Suppressor macrophage treated with lipopolysaccharide for 4 hours (primary cell): ENCODE measurements at places on chromosomes 5 and 9.

DNA sequence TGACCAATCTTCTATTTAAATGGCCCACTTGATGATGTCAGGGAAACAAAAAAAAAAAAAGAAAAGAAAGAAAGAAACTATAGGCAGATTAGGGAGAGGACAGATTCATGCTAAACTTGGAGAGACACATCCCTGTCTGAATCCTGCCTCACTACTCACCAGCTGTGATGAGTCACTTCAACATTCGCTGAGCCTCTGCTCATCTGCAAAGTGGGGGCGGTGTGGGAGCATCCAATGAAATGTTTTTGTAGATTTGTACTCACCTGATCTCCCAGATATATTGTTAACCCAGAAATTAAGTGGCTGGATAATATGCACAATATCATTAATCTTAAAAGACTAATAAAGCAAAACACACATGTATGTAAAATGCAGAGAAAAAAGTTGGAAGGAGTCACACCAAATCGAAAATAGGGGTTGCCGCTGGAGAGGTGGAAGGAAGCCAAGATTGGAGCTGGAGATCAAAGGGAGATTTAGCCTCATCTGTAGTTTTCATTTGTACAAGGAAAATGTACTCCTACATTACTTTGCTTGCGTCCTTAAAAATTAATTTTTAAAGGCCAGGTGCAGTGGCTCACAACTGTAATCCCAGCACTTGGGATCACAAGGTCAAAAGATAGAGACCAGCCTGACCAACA, 17.0 kb upstream of the ERGIC1 start:
- peak; percentile 86 for DNase-seq

DNA sequence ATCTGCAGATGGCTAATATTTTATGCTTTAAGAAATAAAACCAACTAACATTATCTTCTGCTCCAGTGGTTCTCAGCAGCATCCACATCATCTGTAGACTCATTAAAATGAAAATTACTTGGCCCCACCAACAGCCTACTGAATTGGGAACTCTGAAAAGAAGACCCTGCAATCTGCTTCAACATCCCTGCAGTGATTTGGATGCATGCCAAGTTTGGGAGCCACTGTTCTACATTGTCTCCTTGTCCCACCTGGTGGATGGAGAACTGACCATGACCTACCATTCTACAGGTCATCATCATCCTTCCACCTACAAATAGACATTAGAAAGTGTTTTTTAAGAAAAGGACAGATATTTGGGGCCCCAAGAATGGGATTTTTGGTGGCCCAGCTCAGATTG, 71.1 kb downstream of the ACER2 start:
- DNase-seq = no peak

GRCh38 chr5:137300411-137301240, 198.5 kb downstream of the SPOCK1 start:
- DNase-seq = no peak

DNA sequence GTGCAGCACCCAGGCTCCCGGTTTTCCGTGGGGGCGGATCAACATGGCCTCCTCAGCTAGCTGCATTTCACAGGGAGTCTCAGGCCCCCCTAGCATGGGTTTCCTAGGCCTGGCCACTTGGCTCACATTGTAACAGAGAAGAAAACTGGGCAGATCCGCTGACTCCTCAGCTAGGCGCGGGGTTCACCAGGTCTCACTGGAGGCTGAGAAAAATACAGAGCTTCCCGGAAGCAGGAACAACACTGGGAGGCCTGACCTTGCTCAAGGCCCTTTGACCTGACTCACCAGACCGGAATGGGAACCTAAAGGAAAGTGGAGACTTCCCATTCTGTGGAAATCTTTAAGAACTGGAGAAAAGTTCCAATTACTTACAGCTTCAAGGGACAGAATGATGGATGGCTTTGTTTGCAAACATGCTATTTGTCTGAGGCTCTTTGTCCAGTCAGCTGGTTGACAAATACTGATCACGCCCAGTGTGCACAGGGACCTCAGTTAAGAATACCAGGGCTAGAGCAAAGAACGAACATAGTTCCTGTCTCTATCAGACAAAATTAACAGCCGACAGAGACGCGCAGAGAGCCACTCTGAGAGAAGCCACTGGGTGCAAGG, 88.7 kb upstream of the LRRTM2 start:
- DNase-seq = no peak

- peak; percentile 92 for DNase-seq
Observed at GRCh38 chr5:43338862-43339261, 25.6 kb upstream of the HMGCS1 start.

DNA sequence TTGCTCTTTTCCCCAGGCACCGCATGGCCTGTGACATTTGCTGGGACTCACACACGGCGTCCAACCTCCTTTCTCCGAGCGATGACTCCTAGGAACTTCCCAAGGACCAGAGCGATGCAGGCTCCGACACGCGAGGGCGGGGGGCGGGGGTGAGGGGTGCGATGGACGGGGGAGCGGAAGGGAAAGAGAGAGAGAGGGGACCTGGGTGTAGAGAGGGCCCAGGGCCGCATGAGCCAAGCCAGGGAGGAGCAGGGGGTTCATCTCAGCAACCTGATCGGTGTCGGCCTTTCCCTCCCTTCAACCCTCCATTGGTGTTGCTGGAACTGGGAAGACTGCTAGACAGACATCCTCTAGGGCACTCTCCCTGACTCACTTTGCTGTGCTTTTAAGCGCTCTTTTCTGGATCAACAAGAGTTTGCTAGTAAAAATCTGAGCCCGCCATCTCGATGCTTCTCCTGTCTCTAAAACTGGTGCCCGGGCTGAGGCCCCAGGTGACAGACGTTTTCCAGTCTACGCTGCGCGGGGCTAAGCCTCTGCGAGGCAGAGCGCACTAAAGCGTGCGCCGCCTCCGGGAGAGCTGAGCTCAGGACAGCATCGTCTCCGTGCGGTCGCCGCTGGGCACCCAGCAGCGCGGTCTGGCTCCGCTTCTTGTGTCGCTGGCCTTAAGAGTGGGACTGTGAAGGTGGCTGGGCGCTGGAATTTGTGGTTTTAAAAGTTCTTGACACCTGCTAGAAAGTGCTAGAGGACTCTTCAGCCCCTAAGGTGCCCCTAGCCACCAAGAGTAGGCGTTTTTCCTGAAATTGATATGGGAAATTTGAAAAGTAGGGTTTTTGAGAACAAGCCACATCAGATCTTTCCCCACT, 1.0 kb upstream of the TSLP start:
- no peak for DNase-seq

GRCh38 chr9:13110766-13111417, 168.6 kb downstream of the MPDZ start:
- DNase-seq = no peak

DNA sequence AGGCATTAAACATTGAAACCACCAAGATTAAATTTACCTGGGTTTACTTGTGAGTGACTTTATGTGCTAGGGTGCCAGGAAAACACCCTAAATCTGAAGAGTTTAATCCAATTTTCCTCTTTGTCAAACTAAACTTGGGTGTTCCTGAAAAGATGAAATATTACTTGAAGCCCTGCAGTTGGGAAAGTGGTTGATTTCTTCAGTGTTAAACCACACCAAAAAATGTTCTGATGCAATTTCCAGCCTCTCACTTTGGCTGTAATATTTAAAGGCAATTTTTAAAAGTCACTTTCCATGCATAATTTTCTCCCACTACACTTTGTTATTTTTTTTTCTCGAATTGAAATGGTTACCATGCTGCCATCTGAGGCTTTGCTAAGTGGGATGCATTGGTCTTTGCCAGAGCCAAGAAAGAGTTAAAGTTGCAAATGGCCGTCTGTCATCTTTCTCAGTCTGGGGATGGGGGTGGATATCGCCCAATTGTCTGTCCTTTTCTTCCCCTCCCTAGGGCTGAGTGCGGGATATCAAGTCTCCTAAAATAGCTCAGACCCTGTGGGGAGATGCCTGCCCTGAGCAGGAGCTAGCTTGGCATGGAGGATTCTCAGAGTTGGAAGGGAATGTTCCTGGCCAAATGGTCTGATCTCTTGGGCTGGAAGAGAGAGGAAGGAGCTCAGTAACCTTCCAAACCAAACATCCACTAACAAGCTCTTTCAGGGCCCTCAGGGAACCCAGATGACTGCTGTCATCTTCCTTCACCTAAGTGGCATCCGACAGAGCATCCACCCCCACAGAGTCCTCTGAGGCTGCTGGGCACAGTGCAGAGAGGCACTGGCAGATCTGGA, 13.6 kb upstream of the SHB start:
- no peak for DNase-seq

- no peak for DNase-seq
Observed at GRCh38 chr9:106156465-106156864, 462.1 kb downstream of the TMEM38B start.

GRCh38 chr5:127950707-127951391, 132.7 kb upstream of the SLC12A2 start:
- DNase-seq = no peak

- DNase-seq = no peak
Observed at GRCh38 chr9:110276781-110277180, 20.5 kb upstream of the TXN start.

DNA sequence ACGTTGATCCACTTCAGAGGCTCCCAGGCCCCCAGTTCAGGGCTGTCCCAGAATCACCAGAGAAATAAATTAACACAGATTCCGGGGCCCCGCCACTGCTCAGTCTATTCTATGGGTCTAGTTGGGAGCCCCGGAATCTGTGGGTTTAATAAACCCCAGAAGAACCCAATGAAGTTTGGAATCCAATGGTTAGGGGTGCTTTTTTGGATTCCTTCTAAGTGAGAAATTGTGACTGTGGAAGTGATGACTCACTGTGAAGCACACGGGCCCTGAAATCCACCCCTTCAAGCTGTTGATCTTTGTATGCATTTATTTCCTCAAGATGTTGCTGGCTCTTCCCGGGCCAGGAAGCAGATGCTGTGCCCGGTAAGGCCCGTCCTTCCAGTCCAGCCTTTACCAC, 57.3 kb upstream of the SLC28A3 start:
- DNase-seq = no peak
